ENCODE measurements at places on chromosomes 16 and 17.

- DNase-seq: no peak
These were observed 9.2 kb upstream of the KAT7 start for GRCh38 chr17:49779156-49779738.

- peak; percentile 13 for DNase-seq
These were observed 12.6 kb downstream of the PMFBP1 start for GRCh38 chr16:72159386-72159785.

- no peak for DNase-seq
These were observed 220.6 kb downstream of the FTO start for GRCh38 chr16:53924331-53925106.

DNA sequence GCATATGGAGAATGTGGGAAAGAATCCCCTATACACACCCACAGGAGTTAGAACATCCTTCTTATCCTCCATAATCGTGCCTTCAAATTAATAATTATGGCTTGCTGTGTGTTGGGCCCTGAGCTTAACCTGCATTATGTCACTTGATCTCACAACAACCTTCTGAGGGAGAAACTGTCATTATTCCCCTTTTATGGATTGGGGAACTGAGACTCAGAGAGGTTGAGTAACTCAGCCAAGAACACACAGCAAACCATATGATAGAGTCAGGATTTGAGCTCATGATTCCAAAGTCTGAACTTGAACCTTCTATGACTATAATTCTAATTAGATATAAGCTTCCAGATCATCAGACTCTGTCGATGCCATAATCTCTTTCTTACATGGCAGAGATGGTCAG is 114.2 kb upstream of the CACNG3 start:
- no peak for DNase-seq

DNA sequence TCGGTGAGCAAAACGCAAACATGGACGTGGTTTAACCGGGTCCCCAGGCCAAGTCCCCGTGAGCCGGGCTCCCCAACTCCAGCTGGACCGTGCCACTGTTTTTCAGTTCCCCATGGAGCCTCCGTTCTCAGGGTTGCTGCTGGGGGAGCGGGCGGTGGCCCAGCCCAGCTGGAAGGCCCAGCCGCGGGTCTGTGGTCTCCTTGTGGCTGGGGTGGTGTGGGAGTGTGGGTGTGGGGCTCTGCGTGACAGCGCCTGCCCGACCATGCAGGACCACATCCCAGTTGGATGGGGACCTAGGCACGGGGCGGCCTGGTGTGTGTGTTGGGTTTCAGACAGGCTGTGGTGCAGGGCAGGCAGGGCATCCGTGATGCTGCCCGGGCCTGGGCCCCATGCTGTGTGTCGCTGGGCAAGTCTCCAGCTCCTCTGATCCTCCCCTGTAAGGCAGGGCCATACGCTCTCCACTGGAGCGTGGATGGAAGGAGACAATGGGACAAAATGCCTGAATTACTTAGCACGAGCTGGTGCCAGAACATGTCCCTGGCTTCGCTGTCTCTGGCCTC is 40.3 kb downstream of the COX4I1 start:
- no peak for DNase-seq

DNA sequence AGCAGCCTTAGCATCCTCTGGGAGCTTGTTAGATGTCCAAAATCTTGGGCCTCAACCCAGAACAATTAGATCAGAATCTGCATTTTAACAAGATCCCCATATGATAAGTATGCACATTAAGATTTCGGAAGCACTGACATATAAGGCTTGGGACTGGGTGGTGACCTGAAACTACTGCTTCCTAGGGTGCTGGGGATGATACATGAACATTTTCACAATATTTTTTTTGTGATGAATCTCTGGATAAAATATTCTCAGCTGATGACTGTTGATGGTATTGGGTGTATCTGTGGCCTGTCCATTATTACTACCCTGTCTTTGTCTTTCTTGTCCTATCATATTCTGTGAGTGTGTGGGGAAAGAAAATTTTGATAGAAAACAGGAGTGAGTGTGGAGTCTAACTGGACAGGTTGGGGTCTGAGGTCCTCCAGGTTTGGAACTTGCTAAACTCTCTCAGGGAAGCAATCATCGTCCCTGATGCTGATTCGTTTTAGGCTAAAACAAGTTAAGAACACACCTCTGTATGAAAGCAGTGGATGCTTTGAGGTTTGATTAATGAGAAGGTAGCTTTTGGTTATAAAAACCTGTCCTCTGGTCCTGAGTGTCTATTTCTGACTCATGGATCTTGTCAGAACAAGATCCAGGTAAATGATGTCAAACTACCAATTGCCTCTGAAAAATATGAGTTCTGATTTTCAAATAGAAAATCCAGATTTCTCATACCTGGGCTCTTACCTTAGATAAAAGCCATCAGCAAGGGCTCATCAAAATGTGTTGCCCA is 23.2 kb downstream of the KRT23 start:
- DNase-seq: no peak

- DNase-seq: no peak
These were observed 22.9 kb downstream of the C1QTNF1 start for GRCh38 chr17:79046916-79047280.

DNA sequence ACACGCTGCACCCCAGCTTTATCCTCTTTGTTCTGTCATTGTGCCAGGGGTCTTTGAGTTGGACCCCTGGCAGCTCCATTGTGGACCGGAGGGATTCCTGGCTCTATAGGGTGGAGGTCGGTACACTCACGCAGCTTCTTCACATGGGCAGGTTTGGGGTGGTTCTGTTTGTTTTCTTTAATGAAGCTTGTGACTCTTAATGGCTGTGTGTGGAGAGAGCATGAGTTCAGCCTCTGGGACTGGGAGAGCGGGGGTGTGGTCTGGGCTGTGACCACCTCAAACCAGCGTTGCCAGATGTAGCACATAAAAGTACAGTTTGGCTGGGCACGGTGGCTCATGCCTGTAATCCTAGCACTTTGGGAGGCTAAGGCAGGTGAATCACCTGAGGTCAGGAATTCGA is 21.2 kb upstream of the NAGLU start:
- DNase-seq: no peak

GRCh38 chr17:49696233-49696761 is 11.5 kb downstream of the SLC35B1 start:
- DNase-seq: no peak

GRCh38 chr17:76791053-76791980 is 53.4 kb downstream of the MFSD11 start:
- peak; percentile 83 for DNase-seq

DNA sequence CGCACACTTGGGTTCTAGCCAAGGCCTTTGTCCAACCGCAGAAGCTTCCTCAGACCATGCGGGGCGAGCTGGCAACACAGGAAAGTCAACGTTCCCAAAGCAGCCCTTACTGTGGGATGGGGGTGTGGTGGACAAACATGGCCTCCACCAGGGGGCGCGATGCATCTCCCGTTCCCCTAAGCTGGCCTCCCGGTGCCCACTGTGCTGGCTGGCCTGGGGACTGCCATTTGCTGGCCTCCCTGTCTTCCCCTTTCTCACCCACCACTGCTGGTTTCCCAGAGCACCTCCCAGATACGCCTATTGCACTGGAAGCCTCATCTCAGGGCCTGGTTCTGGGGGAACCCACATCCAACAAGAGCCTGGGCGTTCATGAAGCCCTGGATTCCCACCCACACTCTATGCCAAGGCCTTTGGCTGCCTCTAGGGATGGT is 145.3 kb downstream of the IRF8 start:
- peak; percentile 28 for DNase-seq

DNA sequence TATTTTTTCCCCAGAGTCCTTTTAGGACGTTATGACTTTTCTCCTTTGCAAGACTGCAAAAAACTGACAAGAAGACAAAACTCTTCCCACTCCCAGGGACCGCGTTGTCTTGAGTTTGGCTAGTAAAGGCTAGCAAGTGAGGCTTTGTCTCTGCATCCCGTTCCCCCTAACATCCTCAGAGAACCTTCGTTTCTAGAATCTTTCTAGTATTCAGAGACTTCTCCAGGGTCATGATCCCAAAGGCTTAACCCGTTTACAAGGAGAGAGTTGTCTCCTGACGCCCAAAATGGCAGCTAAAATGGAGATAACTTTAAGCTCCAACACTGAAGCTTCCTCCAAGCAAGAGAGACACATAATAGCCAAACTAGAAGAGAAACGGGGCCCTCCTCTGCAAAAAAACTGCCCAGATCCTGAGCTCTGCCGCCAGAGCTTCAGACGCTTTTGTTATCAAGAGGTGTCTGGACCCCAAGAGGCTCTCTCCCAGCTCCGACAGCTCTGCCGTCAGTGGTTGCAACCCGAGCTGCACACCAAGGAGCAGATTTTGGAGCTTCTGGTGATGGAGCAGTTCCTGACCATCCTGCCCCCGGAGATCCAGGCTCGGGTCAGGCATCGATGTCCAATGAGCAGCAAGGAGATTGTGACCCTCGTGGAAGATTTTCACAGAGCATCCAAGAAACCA is 843 bp downstream of the ZNF174 start:
- peak; percentile 31 for DNase-seq

- peak; percentile 87 for DNase-seq
These were observed 15.0 kb upstream of the SLC12A3 start for GRCh38 chr16:56849690-56850680.

Data from astrocyte of the hippocampus (primary cell).